Fibroblast of lung (primary cell): ENCODE measurements at places on chromosomes 7 and 10.

- no peak for DNase-seq
These were observed 30.6 kb upstream of the GALNTL5 start for GRCh38 chr7:151925446-151926335.

- no peak for DNase-seq
These were observed 497.4 kb downstream of the PLXDC2 start for GRCh38 chr10:20313665-20314064.

DNA sequence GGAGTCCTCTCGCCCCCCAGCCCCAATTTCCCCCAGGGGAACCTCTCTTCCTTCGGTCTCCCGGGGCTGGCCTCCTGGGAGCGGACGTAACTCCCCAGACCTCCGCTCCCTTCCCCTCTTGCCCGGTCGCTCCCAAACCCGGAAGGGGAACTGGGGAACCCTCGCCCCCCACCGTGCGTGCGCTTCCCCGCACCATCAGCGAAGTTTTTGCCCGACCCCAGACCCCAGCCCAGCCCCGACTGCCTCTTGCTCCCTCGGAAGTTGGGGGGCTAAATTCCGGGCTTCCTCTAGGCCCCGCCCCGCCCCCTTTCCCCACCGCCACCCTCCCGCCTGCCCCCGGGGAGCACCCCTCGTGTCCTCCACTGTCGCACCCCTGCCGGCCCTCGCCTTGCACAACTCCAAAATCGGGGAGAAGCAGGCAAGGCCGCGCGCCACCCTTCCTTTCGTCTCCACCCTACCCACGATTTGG, 436 bp downstream of the GNB2 start:
- no peak for DNase-seq

- DNase-seq, result no peak
These were observed 57.0 kb downstream of the CELF2 start for GRCh38 chr10:11074536-11075267.

DNA sequence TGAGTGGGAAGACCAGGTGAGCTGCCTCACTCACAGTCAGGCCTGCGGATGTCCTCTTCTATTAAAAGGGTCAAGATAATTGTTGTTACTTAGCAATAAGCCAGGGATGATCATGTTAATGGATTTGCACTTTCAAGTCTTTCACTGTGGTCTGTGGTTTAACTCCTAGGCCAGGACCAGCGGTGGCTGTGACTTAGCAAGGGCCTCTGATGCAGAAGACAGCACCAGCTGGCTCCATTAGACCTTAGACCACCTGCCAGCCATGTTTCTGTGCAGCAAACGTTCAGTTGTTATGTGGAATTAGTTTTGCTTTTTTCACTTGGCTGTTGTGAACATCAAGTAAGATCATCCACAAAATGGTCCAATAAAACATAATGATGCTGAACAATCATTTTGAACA, 537.3 kb downstream of the TNS3 start:
- DNase-seq, result no peak

DNA sequence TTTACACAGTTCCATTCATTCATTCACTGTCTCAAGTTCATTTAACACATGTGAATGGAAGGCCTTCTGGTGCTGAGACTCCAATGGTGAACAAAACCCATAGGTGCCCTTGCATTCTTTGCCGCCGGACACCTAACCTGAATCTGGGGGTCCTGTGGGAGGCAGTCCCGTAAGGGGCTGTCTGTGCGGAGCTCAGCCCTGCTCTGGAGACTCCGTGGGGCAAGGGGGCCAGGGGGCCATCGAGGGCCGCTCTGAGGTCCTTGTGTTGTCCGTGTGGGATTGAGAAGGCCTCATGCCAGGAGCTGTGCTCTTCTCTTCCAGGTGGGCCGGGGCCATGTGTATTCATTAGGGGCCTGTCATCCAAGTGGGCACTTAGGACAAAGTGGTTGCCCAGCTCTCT, 15.3 kb downstream of the PTPRE start:
- DNase-seq, result no peak

DNA sequence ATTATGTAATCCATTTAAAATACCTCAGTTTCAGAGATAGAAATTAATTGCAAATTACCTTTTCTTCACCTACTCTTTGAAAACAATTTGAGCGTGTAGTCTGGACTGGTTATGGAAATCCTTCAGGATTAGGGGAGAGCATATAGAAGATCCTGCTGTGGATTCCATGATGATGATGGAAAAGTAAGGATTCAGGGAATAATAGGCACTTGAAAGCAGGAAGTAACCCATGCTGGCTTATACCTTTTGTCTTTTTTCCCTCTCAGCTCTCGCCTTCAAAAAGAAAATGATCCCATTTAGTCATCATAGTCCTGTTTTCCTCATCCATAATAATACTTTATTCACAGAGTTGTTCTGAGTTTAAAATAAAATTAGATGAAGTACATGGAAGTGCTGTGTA, 4.4 kb downstream of the HBP1 start:
- no peak for DNase-seq

- DNase-seq, result no peak
These were observed 20.8 kb upstream of the MKI67 start for GRCh38 chr10:128147064-128147463.

- DNase-seq, result peak; percentile 59
These were observed 50.8 kb upstream of the SLC29A3 start for GRCh38 chr10:71268247-71268691.

DNA sequence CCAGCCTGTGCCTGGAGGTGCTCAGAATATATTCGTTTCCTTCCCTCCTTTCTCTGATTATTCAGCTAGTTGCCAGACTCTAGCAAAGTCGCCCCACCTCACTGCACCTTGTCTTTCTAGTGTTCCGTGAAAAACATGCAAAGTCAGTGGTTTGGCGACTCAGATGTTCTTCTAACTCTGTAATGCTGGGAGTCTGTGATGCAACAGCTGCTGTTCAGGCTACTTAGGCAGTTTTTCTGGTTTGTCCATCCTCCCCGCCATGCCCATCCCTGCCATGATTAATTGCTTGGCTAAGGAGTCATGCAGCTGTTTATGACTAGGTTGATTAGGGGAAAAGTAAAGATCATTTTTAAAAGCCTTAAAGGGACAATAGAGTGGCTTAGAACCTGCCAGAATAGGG, 99.4 kb downstream of the MTPN start:
- peak; percentile 77 for DNase-seq

- DNase-seq, result peak; percentile 84
These were observed 34.4 kb downstream of the ADD3 start for GRCh38 chr10:110042181-110042580.

GRCh38 chr10:86111902-86112545, 254.6 kb downstream of the GRID1 start:
- no peak for DNase-seq

DNA sequence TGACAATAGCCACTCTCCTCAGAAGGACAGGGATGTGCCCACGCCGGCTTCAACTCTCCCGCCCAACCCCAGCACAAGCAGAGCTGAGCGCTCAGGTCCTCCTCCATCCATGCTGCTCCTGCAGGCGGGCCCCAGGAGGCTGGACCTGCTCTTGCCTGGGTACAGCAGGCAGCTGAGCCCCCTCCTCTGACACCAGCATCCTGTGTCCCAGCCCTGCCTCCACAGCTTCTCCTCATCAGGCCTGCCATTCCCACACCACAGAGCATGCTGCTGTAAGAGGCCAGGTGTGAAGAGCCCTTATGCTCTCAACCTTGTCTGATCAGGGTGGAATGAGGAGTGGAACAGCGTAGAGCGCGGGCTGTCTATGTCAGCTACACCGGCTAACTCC, 302.2 kb downstream of the PTPRN2 start:
- DNase-seq, result no peak

- DNase-seq, result no peak
These were observed 12.5 kb upstream of the HERPUD2 start for GRCh38 chr7:35707422-35707821.

- DNase-seq, result no peak
These were observed 64.8 kb downstream of the OAT start for GRCh38 chr10:124353896-124354295.

- DNase-seq, result no peak
These were observed 88.9 kb downstream of the ELFN1 start for GRCh38 chr7:1758859-1759521.

DNA sequence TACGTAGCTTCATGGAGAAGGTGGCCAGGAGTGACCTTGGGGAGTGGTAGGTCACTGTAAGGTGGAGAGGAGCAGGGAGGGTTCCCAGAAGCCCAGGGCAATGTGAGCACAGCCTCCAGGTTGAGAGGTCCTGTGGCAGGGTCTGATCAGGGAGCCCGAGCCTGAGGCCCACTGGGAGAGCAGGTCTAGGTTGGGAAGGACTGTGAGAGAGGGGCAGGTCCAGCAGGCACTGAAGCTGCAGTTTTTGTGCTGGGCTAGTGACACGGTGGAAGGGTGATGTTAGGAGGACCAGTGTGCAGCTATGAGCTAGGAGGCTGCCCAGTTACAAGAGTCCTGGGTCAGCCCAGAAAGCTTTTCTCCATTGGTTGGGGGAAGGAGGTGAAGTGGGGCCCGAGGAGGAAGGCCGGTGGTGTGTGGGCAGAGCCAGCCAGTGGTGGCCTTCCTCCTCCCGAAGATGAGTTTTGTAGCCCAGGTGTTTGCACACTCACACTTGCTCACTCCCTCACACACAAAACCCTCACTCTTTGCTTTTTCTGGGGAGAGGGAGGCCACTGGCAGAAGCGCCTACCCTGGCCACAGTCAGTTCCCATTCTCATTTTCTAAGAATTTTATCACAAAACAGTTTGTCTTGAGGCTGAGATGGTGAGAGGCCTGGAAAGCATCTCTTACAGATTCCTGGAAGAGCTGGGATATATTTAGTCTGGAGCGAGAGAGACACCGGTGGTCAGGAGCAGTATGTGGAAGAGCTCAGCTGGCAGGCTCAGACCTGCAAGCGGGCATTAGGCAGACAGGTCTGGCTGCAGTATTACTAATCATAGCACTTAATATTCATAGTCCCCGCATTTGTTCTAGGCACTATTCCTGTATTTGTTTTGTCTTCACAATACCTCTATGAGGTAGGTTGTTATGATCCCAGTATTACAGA, 57.1 kb downstream of the ZNF467 start:
- peak; percentile 22 for DNase-seq

GRCh38 chr10:43775384-43775783, 126.7 kb upstream of the ZNF32 start:
- no peak for DNase-seq

GRCh38 chr10:84548869-84549268, 220.5 kb downstream of the CCSER2 start:
- no peak for DNase-seq

DNA sequence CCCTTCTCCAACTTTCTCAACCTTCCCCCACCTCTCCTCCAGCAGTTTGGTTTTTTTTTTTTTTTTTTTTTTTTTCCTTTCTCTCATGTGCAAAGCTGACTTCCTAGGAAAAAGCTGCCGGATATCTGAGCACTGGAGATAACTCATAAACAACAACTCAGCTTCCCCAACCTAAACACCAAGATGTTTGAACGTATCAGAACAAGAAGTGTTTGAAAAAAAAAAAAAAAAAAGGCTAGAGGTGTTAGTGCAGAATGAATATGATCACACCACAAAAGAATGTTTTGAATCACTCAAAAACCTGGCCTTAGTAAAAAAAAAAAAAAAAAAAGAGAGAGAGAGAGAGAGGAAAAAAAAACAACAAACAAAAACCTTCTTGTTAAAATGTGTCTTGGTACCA, 11.2 kb downstream of the GATA3 start:
- peak; percentile 75 for DNase-seq
